ENCODE measurements at places on chromosomes 16 and 17.

- peak; percentile 70 for DNase-seq
Observed at GRCh38 chr16:11356573-11357331, 11.5 kb downstream of the RMI2 start.

GRCh38 chr17:58679263-58680037 lies 12.4 kb downstream of the TEX14 start:
- peak; percentile 71 for DNase-seq

DNA sequence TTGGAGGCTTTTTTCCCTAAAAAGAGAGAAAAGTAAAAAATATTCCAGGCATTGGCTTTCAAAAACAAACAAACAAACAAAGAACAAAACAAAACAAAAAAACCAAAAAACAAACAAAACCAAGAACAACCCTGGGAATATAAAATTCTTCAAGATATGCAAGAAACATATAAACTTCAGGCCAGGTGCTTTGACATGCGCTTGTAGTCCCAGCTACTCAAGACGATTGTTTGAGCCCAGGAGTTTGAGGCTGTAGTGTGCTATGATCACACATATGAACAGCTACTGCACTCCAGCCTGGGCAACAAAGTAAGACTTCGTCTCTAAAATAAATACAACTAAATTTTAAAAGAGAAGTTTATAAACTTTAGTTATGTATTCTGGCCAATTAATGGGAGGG lies 52.5 kb upstream of the TEX2 start:
- DNase-seq: no peak

- no peak for DNase-seq
Observed at GRCh38 chr16:87160701-87161337, 156.4 kb downstream of the C16orf95 start.

DNA sequence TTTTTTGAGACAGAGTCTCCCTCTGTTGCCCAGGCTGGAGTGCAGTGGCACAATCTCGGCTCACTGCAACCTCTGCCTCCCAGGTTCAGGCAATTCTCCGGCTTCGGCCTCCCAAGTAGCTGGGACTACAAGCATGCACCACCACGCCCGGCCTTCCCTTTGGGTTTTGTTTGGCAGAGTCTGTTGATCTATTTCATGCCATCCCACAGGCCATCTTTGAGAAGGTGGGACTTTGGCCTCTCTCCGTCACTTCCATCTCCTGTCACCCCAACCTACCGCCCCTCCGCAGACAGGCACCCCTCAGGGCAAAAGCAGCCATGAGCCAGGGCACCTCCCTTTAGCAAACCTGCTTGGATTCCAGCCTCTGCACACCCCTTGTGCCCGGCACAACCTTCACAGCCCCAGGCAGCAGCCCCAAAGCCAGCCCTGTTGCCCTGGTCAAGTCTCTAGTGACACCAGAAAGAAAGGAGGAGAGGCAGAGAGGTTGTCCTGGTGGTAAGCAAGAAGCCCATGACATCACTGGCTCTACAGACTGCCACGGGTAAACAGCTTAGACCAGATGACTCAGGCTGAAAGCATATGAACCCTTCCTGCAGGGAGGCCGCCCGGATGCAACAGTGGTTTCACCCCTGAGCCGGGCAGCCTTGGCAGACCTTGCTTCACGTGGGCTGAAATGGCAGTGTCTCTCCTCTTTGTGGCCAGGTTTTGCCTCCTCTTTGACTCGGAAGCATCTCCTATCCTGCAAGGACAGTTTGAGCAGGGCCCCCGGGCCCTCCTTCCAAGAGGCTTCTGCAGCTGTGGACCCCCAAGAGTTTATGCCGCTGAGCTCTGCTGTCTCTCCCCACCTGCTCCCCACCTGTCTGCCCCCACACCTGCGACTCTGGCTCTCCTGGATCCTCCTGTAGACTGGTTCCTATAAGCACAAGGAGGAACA lies 8.1 kb upstream of the TIMP2 start:
- peak; percentile 37 for DNase-seq

- no peak for DNase-seq
Observed at GRCh38 chr16:81882559-81882958, 103.5 kb downstream of the PLCG2 start.

GRCh38 chr16:79751471-79752184 lies 151.1 kb upstream of the MAF start:
- DNase-seq: no peak

DNA sequence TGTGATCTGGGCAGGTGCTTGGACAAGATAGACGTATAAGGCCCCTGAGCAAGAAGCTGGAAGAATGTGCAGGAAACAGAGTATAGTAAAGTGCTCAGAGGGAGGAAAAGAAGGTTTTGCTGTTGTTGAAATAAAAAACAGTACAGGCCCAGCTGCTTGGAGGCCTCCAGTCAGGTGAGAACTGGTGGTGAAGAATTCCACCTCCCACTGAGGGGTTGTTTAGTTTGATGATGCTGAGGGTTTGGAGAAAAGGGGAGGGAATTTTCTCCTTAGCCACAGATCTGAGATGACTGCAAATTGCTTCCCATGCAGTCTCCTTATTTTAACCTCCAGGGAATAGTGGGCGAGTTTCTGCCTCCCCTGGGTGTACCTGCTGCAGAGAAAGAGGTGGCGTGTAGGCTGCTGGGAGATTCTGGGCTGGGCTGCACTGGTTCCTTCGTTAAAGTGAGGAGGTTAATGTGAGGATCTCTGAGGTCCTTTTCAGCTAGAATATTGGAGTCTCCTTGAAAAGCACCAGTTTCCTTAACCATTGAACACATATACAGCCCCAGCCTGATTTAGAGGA lies 25.8 kb downstream of the SMPD3 start:
- no peak for DNase-seq

GRCh38 chr17:39222151-39222550 lies 3.6 kb downstream of the STAC2 start:
- no peak for DNase-seq

DNA sequence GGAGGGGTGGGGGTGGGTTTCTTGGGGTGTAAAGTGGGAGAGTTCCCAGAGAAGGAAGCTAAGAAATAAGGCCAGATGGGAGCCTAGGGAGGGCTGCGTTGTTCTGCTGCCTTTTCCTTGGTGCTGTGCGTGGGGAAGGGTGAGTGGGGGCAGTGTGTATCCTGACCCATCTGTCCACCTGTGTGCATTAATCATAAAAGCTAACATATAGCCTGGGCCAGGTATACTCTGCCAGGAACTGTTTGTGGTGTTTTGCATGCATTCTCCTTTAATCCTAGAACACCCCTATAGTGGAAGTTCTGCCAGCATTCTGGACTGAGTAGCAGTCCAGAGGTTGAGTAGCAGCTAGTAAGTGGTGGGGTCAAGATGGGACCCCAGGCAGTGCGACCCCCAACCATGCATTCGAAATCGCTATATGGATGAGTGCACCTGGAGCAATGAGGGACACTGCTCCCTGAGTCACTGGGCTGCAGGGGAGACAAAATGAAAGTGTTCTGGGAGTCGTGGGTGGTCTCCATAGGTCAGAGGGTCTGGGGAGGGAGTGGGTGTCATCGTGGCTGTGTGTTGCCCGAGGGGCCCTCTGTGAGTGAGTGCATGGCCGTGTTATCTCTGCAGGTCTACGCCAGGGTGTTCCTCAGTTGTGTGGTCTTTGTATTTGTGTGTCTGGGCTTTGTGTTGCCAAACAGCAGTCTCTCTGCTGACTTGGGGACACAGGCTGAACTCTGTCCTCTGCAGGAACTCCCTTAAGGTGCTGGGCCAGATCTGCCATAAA lies 1.3 kb downstream of the ERBB2 start:
- DNase-seq: no peak

- no peak for DNase-seq
Observed at GRCh38 chr16:89277641-89278341, 60.3 kb downstream of the ZNF778 start.

DNA sequence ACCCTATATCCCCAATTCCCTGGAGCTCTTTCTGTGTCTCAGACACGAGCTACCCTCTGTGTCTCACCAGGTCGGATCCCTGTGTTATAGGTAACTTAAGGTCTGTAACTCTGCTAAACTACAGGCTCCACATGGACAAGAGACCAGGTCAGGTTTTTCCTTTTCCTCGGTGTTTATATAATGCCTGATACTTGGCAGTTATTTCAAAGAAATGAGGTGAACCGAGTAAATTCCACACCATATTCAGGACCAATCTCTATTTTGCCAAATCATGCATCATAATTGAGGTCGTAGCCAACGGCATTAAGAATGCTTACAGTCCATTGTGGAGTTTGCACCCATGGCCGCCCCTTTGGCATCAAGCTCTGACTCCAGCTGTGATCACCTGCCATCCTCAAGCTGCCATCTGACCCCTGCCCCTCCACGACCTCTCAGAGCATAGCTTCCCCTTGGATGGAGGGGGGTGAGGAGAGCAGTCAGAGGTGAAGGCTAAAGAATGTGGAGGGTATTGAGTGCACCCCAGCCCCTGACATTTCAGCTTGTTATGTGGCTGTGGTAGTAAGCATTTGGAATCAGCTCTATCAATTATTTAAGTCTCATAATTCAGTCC lies 434.7 kb upstream of the RBFOX1 start:
- no peak for DNase-seq

- no peak for DNase-seq
Observed at GRCh38 chr16:27311448-27311830, 2.3 kb upstream of the IL4R start.

GRCh38 chr17:61303817-61304096 lies 95.9 kb upstream of the TBX2 start:
- no peak for DNase-seq

- no peak for DNase-seq
Observed at GRCh38 chr16:69240331-69240730, 53.4 kb downstream of the SNTB2 start.

DNA sequence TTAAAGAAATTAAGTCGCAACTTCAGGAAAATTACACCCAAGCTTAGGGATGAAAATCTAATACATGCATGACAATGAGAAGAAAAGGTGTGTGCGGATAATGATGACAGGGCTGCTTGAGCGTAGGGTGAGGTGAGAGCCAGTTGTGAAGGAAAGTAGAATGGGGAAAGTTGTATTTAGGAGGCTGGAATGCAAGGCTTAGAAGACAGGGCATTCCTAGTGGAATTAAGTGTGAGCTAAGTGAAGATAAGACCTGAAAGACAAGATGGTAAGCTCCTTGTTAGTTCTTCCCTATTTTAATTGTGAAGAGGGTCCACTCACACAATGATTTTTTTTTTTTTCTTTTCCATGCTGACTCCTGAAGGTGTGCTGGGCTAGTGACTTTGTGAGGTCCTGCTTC lies 519.5 kb upstream of the SALL1 start:
- DNase-seq: no peak

DNA sequence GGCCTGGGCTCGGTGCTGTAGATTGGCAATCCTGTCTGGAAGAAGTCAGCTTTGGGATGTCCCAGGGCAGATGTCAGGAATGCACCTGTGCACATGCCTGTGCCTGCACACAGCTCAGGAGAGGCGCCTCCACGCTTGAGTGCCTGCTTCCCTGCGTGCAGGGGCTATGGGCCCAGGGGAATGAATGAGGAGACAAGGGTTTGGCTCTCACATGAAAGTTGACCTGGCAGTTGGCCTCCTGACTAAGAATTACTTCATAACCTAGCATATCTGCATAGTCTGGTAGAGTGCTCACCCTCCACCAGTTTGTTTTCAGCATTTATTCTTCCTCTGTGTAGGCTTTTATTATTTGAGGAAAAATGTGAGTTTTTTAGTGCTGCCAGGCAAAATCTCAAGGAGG lies 50.0 kb downstream of the PLD6 start:
- no peak for DNase-seq

DNA sequence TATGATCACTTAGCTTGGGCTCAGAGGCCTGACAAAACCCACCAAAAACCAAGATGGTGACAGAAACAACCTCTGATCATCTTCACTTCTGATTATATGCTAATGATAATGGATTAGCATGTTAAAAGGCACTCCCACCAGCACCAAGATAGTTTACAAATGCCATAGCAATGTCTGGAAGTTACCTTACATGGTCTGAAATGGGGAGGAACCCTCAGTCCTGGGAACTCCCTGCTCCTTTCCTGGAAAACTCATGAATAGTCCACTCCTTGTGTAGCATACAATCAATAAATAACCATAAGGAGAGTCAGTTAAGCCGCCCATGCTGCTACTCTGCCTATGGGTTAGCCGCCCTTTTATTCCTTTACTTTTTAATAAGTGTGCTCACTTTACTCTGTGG lies 120.0 kb upstream of the HS3ST4 start:
- DNase-seq: no peak

DNA sequence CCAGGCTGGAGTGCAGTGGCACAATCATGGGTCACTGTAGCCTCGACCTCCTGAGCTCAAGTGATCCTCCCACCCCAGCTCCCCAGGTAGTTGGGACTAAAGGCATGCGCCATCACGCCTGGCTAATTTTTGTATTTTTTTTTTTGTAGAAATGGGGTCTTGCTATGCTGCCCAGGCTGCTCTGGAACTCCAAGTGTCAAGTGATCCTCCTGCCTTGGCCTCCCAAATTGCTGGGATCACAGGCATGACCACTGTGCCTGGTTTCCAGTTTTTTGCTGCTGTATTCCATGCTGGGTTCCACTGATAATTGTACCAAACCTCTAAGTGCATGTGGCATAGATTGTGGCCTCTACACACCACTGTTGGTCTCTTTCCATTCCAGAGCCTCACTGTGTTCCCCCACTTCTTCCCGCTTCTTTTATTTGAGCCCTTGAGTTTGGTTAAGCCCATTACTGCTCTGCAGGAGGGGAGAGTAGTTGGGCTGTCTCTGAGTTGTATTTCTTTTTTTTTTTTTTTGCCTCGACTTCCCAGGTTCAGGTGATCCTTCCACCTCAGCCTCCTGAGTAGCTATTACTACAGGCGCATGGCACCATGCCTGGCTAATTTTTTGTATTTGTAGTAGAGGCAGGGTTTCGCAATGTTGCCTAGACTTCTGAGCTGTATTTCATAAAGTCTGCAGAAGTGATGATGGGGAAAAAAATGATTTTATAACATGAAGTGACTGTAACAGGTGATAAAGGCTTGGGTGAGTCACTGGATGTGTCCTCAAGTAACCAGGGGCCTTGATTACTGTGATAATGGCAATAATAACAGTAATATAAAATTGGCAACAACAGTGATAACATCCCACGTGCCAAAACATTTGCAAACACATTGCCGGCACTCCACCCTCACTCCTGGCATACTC lies 30.0 kb downstream of the EEF2K start:
- no peak for DNase-seq

DNA sequence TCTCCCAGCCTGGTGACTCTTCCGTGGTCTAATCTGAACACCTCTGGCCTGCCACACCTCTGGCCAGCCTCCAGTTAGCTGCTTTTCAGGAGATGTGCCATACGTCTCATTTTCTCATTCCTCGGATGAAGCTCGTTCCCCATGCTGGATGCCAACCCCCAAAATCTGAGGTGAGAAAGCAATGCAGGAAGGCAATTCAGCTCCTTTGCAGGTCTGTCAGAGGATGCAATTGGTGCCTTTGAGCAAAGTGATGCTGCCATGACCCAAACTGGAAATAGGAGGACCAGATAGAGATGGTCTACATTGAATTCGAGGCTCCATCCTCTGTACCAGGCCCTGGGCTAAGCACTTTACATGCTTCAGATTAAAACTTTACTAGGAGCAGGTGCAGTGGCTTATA lies 11.0 kb upstream of the CUEDC1 start:
- no peak for DNase-seq

GRCh38 chr16:4797805-4798252 lies 2.7 kb downstream of the SMIM22 start:
- no peak for DNase-seq

- DNase-seq: no peak
Observed at GRCh38 chr17:15954222-15954621, 9.3 kb downstream of the ADORA2B start.

Data from HEK293T (cell line).